ENCODE measurements at places on chromosomes 4 and X.
A peak's percentile ranks its signal among the peaks of the same experiment; 100 is the strongest.

DNA sequence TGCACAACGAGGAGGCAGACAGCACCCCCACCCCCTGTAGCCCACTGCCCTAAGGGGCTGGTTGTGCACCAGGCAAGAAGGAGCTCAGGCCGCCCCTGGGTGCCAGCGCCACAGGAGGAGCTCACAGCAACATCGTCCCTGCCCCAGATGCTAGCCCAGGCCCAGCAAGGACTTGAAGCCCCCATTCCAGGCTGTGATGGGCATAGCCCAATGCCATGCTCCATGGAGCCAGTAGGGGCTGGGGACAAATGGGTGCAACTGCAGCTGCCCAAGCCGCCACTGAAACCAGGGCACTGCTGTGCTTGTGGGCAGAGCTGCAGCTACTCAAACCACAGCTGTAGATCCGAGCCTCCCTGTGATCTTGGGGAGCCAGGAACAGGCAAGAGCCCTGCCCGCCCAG lies 241.3 kb upstream of the GIMD1 start:
- no peak for DNase-seq

DNA sequence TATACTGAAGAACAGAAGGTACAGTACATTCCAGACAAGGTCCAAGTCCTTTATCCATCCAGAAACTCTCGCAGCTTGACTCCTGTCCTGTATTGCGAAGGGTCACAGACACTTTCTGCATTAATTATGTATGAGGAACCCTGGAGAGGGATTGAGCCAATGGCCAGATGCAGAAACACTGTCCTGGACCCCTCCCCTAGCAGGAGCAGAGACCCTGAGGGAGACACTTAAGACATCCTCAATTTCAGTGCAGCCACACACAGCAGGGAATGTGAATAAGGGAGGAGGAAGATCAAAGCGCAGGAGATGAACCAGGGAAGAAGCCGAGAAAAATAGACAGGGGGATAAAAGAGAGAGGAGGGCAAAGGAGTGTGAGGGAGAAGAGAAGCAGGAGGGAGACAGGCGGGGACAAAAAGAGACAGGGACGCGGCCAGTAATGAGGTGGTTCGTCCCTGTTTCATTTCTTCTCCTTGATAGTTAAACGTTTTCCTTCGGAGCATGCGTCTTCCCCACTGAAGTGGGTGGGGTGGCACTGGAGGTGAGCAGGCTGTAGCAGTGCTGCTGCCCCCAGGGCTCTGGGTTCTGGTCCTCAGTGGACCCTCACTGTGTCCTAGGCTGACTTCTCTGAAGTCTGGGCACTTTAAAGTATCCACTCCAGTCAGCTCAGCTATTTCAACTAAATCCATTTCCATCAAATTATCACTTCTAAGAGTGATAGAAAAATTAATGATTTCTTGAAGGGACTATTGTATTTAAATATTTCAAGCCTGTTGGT lies 356.4 kb upstream of the NOCT start:
- DNase-seq, result no peak

DNA sequence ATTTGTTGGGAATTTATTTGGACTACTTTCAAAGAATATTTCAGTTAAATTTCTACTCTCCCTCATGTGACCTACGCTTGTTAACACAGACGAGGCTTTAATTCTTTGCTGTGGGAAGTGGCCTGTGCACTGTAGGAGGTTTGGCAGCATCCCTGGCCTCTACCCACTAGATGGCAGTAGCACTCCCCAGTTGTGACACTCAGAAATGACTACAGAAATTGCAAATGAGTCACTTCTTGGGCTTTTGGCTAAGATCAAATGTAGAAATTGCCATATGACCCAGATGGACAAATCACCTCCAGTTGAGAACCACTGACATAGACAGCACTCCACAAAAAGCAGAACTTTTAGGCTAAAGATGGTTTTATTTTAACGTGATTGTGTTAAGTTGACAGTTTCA lies 22.1 kb downstream of the PIR start:
- peak; percentile 51 for DNase-seq

GRCh38 chr4:109302361-109303139 lies at the start of gene COL25A1:
Gene COL25A1 (minus strand): TSS chr4:109302658.
- peak; percentile 68 for DNase-seq

DNA sequence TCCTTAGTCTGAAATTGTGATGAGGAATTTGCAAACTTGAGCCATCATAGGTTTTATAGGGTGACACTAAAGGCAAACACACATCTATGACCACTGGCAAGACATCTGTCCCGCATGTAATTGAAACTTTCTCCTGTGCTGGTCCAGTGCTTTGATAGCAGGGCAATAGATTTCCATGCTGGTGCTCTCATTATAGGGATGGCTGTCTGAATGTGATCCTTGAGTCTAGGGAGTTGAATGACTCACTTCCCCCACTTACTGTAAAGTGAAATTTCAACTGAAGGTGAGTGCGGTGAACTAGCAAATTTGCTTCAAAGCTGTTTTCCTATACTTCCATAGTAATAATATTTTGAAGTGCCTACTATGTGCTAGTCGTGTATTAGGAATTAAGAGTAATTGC lies 1630.0 kb downstream of the STIM2 start:
- DNase-seq, result no peak

- DNase-seq, result no peak
These were observed 44.5 kb downstream of the TRIM2 start for GRCh38 chr4:153248641-153249198.

GRCh38 chr4:170386511-170386910 lies 296.8 kb upstream of the AADAT start:
- no peak for DNase-seq

GRCh38 chrX:17585006-17585405 lies 152.3 kb upstream of the SCML1 start:
- no peak for DNase-seq

- DNase-seq, result no peak
These were observed 2.8 kb upstream of the RBM46 start for GRCh38 chr4:154778264-154778663.

DNA sequence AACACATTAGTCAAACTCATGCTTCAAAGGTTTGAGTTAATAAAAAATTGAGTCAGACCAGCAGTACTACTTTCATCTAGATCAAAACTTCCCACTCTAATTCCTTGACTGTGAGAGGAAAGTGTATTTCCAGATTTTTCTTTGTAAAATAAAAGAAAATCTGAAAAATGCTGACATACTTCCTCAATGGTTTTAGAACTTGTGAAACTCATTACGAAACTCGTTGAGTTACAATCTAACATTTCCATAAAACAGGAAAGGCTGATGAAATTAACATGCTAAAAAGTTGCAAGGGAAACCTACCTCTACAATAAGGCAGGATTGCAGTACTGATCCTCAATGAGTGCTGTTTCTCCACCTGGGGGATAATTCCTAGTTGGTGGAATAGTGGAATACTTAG lies 217.8 kb upstream of the HCCS start:
- DNase-seq, result no peak

- DNase-seq, result peak; percentile 65
These were observed 45.1 kb upstream of the PPARGC1A start for GRCh38 chr4:23934915-23935314.

DNA sequence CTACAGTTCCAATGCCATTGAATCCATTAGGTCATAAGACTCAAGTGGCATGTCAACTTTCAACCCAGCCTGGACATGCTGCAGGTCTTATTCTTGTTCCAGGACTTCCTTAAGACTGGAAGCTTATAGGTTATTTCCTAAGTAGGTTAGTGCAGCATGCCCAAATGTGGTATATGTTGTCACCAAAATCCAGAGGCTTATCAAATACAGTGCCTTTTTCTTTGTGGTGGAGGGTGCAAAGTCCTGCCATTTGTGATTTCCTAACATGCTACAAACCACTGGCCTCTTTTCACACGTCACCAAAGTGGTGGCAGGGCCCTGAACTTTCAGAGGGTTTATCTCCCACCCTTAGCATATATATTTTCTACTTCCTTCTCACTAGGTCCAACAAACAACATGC lies 9.7 kb upstream of the TMEM184C start:
- no peak for DNase-seq

DNA sequence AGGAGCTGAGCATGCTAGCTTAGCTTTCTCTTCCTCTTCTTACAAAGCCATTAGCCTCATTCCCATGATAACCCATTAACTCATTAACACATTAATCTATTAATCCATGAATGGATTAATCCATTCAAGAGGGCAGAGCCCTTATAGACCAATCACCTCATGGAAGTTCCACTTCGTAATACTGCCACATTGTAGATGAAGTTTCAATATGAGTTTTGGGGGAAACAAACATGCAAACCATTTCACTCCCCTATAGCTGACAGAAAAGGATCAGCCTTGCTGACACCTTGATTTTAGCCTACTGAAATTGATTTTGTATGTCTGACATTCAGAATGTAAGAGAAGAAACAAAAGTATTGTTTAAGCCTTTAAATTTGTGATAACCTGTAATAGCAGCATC lies 251.8 kb upstream of the GALNTL6 start:
- DNase-seq, result no peak

DNA sequence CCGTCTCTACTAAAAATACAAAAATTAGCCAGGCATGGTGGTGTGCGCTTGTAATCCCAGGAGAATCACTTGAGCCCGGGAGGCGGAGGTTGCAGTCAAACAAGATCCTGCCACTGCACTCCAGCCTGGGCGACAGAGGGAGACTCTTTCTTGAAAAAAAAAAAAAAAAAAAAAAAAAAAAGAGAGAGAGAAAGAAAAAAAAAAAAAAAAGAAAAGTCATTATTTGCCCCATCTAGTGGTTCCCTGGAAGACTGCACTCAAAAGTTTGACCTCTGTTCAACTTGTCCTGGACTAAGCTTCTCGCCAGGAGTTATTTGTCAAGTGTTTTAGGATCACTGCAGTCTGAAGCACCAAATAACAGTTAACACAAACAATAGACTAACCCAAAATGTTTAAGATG lies 45.3 kb upstream of the KCTD8 start:
- DNase-seq, result no peak

DNA sequence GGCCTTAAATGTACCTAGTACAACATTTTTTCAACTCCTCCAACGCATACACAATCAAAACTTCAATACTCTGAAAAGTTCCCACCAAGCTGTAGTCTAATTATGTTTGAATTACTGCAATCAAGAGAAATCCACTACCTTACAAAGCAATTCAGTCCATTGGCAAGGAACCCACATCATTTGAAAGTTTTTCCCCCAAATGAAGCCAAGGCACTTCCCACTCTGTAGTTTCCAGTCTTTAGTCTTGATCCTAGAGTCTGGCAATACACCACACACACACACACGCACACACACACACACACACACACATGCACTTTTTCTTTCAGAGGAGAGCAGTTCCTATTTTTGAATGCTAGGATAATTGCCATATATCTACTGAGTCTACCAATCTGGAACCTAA lies 79.6 kb downstream of the ANTXR2 start:
- no peak for DNase-seq

DNA sequence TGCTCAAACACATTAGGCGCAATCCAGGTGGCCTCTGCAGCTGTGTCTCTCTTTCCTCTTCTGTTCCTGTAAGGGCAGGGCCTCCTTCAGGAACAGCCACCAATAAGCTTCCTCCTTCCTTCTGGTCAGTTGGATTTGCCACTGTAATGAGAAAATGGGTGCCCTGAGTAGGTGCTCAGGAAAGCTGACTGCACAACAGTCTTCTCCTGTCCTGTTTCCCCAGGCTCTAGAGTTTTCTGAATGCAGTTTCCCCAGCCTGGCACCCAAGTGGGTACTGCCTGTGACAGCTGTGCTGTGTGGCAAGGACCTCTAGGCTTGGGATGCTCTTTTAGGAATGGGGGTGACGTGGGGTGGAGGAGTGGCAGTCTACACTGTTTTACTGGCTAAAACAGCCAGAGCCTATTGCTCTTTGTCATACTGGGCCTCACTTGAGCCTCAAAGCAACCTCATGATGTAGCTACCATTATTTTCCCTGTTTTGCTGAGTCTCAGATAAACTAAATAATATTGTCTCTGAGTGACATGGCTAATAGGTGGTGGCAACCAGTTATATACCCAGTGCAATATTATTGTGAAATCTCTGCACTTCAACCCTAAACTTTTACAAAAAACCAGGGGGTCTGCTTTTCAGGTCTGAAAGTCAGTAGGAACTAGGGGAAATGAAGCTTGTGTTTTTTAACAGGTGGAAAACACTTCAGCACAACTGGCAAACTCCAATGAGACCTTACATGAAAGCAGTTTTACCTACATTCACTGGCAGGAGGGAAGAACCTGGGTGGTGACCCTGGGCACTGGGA lies 1.2 kb downstream of the CXCL2 start:
- DNase-seq, result no peak

DNA sequence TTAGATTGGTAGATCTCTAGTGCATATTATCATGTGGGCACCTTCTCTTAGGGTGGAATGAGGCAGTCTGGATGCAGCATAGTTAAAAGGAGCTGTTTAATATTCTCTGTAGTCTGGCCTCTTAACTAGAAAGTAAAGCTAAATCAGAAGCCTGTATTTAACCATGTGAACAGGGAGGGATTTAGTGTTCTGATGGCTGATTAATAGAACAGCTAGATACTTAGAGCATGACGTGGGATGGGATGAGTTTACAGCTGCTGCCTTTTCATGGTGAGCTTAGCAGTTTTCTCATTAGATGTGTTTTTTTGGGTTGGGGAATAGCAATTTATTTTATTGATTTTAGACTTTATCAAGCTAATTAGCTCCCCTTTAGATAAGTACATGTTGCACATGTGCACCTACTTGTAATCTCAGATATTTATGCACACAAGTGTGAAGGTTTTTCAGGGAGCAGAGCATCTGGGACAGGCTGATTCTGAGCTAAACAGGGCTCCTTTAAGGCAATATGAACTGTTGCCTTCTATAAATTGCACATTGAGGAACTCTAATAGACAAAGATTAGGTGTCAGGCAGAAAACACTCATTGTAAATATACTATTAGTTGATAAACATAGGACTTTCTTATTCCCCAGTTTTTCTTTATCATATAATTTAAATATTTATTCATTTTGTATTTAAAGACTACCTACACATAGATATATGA lies 34.1 kb downstream of the YIPF6 start:
- DNase-seq, result no peak

- peak; percentile 15 for DNase-seq
These were observed 15.1 kb downstream of the LRPAP1 start for GRCh38 chr4:3516836-3517730.

- DNase-seq, result no peak
These were observed 494.4 kb downstream of the TMA16 start for GRCh38 chr4:163988865-163989264.

DNA sequence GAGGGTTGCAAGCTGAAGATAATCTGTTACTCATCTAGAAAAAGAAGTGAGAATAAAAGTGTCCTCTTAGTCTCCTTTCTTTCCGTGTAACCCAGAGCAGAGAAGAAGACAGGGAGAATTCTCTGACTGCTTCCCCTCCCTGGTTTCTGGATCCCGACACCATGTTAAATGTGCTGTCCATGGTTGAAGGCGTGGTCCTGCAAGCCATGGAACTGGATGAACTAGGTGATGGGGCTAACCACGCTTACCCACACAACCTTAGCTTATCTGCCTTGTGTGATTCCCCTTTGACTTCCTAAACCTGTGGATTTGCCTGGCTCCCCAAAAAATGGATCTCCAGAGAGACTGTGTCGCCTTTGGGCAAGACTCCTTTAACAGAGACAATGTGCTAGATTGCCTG lies 907.6 kb downstream of the FSTL5 start:
- DNase-seq, result no peak

DNA sequence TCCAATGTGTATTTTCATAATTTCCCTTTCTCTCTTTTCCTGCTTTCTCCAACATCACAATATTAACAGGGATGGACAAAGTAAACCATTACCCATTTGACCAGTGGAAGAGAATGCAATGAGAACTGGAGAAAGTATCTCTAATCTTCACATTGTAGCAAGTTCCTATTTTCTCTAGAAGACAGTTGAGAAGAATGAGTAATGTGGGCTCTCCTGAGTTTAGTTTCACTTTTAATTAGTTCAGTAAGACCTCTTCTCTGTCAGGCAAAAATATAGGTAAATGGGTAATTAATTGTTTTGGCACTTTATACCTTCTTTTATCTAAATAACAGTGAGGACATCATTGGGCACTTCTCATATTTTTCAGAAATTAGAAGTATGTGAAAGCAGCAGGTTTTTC lies 602.0 kb downstream of the GLUD2 start:
- no peak for DNase-seq

Data from left cardiac atrium (tissue), 4 donors.